ENCODE measurements at places on chromosomes 7 and 10.

DNA sequence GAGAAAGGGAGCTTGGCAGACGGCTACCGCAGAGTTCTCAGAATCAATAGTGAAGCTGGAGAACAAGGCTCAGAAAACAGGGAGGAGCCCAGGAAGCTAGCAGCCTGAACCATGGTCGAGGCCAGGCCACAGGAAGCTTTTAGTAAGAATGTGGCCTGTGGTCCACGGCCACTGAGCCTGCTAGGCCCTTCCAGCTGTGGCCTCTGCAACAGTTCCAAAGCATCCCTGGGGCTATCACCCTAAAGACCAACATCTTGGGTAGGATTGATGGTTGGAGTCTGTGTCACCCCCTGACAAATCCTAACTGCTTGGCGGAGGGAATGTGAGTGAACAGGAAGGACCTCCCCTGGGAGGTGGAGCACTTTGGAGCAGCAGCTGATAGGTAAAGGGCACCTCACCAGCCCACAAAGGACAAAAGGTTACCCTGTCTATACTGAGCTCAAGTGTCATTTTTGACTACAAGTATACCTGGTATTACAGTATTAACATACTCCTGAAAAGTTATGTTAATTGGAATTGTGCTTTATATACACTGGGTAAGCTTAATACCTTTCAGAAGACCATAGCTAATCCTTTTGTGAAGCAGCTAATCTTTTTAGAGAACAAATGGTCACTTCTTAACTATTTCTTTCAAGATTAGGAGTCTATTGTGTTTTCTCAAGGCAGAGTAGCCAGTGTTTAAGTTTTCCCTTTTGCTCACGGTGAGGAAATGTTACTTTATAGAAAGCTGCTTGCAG lies 18.7 kb downstream of the PTPRE start:
- no peak for DNase-seq

GRCh38 chr7:122038134-122038533 lies 105.9 kb downstream of the AASS start:
- DNase-seq = no peak

DNA sequence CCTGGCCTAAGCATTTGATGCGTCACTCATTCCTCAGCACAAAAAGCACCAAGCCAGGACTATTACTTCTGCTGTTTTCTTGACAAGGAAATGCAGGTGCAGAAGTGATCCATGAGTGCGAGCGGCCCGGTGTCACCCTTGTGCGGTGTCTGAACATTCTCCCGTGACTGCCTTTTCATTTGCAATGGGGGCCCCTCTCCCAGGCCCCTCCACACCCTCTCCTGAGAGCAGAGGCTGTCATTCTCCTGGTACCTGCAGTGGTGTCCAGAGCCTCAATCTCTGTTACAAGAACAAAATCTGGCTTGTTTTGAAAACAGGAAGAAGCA lies 213.1 kb downstream of the DIP2C start:
- no peak for DNase-seq

DNA sequence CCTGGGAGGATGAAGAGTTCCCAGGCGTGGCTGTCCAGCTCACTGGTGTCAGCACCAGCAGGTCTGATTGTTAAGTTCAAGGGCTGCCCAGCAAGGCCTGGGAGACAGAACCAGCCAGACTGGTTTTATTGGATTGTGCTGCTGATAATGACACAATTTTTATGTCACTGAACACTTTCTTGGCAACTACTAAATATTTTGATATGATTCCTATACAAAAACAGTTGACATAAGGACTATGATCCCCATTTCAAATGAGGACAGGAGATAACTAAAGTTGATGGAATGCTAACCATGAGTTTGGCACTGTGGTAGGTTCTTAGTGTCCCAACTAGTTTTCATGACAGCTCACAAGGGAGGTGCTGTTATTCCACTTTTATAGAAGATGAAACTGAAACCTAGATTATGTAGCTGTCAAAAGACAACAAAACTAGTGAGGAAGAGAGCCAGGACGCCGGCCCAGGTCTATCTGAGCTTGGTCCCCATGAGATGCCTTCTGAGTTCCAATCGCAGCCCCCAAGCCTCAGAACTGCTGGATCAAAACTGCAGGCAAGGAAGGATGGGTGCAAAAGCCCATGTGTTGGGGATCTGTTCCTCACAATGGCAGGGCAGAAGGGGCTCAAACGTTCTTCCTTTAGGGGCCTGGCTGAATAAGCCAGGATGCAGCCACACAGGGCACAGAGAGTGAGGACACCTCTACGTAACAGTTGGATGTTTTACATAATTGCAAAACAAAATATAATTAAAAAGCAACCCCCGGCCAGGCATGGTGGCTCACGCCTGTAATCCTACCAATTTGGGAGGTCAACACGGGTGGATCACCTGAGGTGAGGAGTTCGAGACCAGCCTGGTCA lies 52.8 kb downstream of the COBL start:
- no peak for DNase-seq

DNA sequence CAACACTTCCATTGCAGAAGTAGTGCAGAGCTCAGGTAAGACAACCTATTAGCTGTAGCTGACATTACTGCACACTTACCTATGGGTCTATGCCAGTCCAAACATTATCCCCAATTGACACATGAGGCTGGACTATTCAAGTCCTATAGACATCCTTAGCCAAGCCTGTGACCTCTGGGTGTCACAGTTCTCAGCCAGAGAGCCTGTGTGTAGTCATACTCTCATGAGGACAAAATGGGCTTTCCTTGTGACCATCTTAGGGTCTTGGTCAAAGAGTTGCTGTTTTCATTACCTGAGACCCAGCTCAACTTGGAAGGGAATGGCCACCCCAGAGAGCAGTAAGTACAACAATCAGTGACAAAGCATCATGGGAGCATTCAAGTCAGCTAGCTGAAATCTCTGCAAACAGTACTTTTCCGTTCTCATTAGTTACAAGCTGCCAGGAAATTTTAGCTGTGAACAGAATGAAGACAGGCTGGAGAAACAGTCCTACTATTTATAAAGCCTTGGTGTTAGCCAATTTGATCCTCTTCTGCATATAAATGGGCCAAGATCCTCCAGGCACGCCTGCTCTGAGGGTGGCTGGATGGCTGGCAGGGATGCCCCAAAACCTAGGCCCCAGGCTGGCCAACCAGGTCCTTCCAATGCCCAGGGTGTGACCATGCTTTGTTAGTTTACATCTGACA lies 44.3 kb downstream of the NUDCD3 start:
- DNase-seq = no peak

Data from esophagus squamous epithelium (tissue), 5 donors.